ENCODE measurements at places on chromosomes 2 and 18.

DNA sequence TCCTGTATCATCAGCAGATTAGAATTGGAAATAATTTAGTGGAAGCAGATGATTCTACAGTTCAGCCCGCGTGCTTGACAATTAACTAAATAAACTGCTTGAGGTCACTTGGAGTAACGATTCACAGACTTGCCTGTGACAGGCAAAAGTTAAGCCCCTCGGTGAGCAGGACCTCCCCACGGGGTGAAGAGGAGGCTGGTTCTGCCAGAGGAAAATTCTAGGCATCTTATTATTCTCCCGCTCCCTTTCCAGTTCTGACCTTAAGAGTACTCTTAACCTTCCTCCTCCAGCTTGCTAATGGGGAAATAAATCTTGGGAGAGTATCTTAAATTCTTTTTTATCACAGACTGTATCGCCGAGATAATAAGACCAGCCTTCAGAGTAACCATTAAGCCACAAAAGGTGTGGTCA lies 169.7 kb upstream of the SMAD2 start:
- DNase-seq: no peak

DNA sequence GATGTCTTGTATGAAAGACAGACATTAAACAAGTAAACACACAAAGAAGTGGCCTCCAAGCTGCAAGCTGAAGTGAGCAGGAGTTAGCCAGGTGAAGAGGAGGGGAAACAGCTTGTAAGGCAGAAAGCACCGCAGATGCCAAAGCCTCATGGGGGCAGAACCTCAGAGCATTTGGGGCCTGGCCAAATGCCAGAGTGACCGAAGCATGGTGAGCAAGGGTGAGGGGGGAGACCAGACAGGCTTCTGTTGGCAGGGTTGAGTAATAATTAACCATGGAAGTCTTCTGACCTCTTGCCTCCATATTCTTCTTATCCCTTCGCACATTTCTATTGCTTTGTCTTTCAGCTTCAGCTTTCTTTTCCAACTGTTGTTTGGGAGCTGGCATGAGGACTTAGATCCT lies 5.6 kb downstream of the QPCT start:
- no peak for DNase-seq

GRCh38 chr2:44548221-44549098 lies 186.7 kb downstream of the CAMKMT start:
- DNase-seq: no peak

- no peak for DNase-seq
Measured at GRCh38 chr2:165113414-165113813, 90.4 kb downstream of the SCN3A start.

DNA sequence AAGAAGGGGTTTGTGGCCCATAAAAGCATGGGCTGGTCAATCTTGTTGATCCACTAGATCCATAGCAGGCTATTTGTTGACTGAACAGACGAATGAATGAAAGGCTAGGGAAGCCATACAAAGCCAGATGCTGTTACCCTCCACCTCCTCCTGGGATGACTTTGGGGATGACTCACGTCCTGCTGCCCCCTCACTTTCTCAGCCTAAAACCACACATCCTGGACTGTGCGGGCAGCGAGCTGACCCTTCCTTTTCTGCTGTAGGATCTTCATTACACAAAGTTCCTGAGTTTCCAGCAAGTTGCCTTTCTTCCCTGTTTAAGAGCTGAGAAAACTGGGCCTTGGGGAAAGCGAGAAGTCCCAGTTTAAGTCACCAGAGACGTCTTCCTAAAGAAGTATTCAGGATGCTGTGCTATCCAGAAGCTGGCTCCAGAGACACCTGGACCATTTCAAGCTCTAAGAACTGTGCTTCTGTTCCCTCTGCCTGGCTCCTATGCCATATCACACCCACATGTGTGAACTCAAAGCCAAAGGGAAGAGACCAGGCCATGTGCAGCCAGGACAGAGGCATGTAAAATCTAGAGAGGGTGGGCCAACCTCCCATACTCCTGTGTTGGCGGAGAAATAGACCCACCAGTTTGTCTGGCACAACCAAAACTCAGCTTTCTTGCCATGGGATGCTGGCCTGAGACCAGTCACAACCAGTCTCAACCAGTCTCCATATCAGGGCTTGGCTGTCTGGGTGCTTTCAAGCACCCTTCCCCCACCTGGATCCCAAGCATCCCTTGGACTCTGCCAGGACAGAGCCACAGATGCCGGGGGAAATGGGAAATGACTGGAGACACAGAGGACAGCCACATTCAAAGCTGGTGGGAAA lies 4.7 kb upstream of the SLC20A1 start:
- DNase-seq: no peak

GRCh38 chr2:239496700-239497099 lies 95.9 kb upstream of the HDAC4 start:
- no peak for DNase-seq

GRCh38 chr2:34291076-34291475 lies 692.0 kb upstream of the FAM98A start:
- DNase-seq: no peak

DNA sequence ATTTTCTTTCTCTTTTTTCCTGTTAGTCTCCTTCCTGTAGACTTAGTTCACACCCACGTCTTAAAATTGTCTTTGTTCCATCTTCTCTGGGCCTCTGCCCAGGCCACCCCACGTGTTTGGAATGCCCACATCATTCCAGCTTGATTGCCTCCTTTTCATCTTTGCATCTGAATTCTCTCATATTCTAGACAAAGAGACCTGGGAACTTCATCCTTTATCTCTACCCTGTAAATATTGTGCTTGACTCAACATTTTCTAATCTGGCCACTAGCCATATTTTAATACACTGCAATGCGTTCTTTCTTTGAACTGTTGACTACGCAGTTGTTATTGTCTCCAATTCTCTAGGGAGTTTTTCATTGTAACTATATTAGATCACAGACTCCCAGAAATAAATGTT lies 187.5 kb upstream of the NRXN1 start:
- DNase-seq: no peak

DNA sequence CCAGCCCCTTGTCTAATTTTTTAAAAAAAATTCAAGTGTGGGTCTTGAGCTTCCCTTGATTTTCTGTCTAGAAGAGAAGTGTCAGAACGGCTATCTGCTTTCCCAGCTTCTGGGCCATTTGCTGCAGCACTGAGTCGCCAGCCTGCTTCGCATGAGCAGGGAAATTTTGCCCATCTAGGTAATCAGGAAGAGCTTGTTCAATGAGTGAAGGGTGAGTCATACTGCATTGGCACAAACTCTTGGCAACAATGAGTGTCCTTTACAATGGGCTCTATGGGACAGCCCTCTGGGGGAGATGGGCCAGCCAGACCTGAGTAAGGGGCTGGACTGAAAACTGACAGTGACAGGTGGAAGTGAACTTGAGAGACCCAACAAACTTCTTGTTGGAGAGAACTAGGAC lies 2.4 kb upstream of the RNF144A start:
- DNase-seq: no peak

DNA sequence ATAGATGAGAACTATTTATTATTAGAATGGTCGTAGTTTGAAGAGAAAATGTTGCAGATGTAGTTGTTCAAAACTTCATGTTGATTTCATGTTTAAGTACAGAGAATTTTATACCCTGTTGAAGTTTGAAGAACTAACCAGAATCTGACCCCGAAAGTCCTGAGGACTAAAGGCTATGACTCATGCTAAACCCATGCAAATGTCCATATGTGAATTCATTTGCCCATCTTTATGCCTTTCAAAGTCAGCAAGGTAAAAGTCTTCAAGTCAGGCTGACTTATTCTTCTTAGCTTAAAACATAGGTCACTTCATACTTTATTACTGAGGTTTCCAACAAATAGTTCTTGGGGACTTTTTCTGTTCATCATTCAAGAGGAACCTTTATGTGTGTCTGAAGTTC lies 185.5 kb downstream of the CCDC85A start:
- DNase-seq: no peak
